Inflammatory macrophage (primary cell): ENCODE measurements at places on chromosomes 2 and 18.

DNA sequence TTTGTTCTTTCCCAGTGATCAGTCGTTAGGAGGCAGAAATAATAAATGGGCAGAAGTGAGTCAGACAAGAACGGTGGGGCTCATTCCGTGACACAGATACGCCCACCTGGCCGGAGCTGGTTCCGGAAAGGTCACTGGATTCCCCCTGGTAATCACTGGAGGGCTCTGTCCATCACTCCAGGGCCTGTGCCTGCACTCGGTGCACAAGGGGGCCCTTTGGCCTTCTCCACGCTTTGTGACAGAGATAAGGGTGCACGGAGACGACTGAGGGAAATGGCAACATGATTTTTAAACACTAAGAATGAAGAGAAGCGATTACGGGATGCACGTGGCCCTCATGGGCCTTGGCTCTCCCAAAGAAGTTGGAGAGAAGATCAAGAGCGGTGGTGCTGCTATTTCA is 84.4 kb downstream of the PTGR3 start:
- DNase-seq, result no peak

GRCh38 chr2:25314514-25315315 is 27.0 kb downstream of the DNMT3A start:
- DNase-seq, result peak; percentile 76

GRCh38 chr2:26897807-26898479 is 50.0 kb downstream of the DPYSL5 start:
- no peak for DNase-seq

DNA sequence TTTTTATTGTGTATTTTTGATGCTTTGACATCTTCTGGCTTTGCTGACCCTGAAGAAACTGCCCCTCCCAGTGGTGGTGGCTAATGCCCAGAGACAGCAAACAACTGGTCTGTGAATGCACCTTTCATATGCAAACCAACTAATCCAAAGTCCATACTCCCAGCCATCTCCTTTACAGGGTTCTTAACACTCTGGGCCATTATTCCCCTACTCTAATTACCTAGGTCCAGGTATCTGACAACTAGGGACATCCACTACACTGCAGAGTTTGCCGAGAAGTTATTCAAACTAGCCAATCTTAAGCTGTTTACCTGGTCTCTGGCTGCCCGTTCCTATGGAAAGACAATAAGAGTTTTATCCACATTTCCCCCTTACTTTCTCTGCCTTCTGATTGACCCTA is 73.6 kb downstream of the FSHR start:
- DNase-seq, result no peak

DNA sequence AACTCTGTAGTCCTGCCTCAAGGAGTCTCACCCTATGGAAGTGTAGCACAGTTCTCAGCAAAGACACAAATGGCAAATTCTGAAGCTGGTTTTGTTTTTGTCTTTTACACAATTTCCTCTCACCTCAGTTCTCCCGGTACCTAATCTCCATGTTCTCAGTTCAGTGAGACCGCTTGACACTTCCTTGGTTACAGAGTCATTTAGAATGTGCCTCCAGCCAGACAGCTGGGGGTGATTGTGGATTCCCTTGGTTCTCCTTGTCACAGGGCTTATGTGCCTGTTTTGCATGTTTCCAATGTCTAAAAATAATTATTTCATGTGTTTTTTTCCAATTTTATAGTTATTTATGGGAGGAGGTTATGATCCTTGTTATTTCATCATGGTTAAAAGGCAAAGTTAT is 379.5 kb upstream of the MAP2 start:
- no peak for DNase-seq

DNA sequence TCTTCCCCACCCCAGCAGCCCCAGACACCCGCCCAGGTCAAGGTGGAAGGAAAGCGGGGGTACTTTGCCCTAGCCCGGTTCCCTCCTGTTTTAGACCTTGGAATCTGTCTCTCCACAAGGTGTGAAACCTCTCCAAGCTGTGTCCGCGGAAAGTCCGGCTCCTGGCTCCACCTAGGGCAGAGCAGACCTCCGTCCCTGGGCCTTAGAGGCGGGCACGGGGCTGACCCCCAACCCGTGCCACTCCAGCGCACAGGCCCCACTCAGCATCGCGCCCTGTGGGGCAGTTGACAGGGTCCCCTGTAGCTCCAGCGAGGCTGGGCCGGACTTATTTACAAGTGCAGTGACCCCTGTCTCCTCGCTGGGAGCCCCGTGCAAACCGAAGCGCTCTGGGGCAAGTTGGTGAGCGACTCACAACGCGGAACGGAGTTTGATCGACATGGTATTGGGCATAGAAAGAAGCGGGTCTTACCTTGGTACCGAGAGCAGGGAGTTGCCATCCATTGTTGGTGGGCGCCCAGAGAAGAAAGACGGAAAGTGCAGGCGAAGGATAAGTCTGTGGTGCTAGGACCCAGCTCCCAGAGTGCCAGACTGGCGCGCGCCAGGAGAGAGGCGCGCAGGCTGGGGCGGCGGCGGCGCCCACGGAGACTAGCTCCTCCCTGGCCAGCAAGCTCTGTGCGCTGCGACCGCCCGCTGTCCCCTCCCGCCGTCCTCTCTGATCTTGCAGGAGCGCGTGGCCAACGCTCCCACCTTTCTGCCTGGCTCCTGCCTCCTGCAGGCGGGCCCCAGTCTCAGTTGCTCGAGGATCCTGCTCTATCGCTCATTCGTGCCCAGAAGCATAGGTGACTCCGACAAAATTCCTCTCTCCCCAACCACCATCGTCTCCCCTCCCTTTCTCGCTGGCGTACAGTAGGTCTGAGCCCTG is at the start of gene SPHKAP:
Gene SPHKAP, minus strand, starts transcription at position 590 of the 922 bp plus-strand sequence. Its CDS starts 89 bp downstream, at position 501.
- DNase-seq, result no peak

DNA sequence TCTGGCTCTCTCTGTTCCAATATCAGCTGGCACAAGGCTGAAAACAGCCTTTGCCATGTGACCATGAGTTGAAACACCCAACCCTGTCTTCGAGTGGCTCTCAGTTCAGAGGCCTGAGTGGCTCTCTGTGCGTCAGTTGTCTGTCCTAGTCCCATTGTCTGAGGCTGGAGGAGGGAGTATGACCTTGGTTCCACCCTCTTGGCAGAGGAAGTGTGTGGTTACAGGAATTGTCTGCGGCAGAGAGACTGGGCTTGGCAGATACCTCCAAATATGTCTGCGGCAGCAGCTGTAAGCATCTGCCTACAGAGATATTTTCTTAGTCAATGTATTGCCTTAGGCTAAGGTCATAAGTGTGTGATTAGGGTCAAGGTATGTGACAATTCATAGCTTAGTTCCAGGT is 32.6 kb downstream of the CNGA3 start:
- DNase-seq, result no peak

GRCh38 chr2:132638313-132639040 is 31.5 kb downstream of the LYPD1 start:
- no peak for DNase-seq

DNA sequence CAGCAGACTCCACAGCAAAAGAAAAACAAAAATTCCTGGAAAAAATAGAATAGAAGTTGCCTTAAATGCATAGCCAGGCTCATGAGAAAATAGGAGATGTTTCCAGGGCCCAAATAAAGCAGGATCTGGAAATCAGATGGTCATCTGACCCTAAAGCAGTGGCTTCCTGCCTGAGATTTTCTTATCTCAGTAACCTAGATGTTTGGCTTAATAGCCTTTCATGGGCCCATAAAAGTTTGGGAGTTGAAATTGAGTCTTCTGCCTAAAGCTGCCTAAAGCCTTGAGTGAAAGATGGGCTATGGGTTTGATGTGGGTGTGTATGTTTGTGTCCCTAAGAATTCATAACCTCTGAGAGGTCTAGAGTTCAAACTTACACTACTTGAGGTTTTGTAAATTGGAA is 149.1 kb downstream of the ANTXR1 start:
- no peak for DNase-seq

- no peak for DNase-seq
Measured at GRCh38 chr18:26999797-27000196, 134.3 kb upstream of the AQP4 start.

- DNase-seq, result peak; percentile 68
Measured at GRCh38 chr2:119385466-119385865, 18.7 kb downstream of the DBI start.

- no peak for DNase-seq
Measured at GRCh38 chr2:6676776-6677175, 188.9 kb downstream of the CMPK2 start.

DNA sequence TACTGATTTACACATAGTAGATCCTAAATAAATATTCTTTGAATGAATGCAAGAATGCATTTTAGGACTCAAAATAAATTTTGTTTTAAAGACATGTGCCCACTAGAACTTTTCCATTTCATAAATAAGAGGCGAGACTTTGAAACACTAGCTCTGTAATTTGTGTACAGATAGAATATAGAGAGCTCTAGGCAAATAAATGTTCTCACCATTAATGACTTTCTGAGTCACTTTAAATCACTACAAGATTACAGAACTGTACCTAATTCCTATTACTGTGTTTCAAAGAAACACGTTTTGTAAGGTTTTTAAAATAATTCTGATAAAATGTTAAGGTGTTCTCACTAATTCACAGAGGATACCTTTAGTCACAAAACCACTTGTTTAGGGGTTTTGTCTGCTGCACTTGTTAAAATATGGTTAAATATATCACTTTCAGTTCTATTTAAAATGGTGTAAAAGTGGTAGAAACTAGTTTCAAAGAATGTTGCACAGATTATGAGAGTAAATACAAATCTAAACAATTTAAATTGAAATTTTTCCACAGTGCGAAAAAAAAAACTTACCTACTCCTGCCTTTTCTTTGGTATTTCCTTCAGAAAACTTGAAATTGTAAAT is 158.7 kb upstream of the ZC3H15 start:
- DNase-seq, result no peak

DNA sequence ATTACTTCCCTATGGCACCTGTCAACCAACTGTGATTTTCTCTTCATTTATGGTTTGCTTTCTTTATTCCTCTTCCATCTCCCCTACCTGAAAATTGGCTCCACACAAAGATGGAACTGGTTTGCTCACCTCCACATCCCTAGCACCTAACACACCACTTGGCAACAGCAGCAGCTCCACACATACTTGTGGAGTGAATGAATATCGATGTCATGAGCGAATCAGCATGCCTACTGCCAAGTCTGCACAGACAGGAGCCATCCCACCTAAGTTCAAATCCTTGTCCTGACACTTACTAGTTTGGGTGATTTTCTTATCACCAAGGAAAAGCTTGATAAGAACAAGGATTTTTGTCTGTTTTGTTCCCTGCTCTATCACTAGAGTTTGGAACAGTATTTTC is 191.4 kb upstream of the TMEM200C start:
- DNase-seq, result no peak

DNA sequence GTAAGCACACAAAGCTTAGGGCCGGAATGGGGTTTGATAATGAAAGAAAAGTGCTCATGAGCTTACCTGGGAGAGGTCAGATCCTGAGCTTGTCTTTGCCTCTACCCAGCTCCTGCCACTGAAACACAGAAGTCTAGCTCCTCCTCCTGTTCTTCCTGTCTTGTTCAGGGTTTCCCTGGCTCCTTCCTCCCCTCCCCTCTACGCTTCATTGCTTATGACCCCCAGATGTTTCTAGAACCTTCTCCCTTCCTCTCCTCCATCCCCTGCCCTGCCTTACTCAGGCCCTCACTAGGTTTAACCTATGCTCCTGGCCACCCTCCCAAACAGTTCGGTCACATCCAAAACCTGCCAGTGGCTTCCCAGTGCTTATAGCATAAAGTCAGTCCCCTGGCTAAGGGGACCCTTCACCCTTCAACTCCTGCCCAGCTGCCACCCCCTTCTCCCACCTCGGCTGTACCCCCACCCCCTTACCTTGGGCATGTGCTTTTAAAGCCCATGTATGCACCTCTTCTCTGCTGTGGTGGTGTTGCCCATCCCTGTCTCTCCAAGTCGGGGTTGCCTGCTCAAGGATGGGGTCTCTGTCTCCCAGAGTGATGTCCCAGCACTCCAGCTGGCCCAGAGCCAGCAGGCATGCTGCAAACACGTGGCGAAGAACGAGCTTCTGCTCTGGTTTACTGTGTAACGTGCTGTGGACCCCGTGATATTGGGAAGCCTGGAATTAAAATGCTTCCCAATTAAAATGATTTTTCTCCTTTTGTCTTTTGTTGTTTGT is 233.6 kb downstream of the TPGS2 start:
- no peak for DNase-seq

DNA sequence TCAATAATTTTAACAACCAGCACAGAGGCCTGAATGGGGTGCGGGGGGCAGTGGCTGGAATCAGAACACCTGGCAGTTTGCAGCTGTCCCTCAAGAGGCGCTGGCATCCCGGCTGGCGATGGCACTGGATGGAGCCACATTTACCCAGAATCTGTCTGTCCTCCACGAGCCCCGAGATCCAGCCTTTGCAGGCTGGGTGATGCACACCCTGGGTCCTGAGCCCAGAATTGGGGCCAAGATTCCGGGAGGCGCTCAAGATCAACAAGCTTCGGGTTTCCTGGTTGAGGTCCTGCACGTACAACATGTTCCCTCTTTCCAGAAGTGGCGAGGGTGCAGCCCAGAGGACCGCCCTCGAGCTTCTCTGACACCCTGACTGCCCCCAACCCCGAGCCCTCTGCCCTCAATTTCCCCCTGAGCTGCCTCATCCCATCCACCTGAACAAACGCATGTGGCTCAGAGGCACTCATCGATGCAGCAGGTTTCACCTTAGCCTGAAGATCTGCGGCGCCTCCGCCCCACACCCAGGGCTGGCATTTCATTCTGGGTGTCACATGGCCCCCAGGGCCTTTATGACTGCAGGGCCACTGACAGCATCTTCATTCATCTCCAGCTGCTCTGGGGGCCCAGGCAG is 97.5 kb downstream of the TFCP2L1 start:
- DNase-seq, result no peak

DNA sequence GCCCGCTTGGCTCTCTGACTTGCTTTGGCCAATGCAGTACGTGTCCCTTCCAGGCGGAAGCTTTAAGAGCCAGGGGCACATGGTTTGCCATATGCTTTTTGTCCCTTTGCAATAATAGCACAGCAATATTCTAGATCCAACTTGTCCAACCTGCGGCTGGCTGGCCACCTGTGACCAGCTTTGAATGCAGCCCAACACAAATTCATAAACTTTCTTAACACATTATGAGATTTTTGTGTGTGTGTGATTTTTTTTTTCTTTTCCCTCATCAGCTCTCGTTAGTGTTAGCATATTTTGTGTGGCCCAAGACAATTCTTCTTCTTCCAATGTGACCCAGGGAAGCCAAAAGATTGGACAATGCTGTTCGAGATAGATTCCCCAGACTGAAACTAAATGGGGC is 119.3 kb upstream of the SIX3 start:
- no peak for DNase-seq

DNA sequence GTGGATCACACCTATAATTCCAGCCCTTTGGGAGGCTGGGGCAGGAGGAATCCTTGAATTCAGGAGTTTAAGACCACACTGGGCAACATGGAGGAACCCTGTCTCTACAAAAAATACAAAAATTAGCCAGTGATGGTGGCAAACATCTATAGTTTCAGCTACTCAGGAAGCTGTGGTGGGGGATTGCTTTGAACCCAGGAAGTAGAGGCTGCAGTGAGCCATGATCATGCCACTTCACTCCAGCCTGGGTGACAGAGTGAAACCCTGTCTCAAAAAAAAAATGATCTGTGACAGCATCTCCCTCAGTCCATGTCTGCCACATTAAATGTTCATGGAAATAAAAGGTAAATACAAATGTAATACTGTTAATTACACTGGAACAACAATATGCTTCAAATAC is 121.4 kb upstream of the COL5A2 start:
- DNase-seq, result no peak

- DNase-seq, result peak; percentile 70
Measured at GRCh38 chr18:2627821-2628276, 27.7 kb upstream of the SMCHD1 start.

GRCh38 chr2:228545041-228545747 is 363.7 kb upstream of the SPHKAP start:
- no peak for DNase-seq

- peak; percentile 54 for DNase-seq
Measured at GRCh38 chr2:113084249-113085000, 16.7 kb downstream of the IL1F10 start.

- DNase-seq, result no peak
Measured at GRCh38 chr18:56716692-56717146, 65.6 kb downstream of the WDR7 start.
